ENCODE measurements at places on chromosomes 2 and 18.
A peak's percentile ranks its signal among the peaks of the same experiment; 100 is the strongest.

- DNase-seq = no peak
These were observed 2.1 kb upstream of the MAP3K2 start for GRCh38 chr2:127389778-127390435.

DNA sequence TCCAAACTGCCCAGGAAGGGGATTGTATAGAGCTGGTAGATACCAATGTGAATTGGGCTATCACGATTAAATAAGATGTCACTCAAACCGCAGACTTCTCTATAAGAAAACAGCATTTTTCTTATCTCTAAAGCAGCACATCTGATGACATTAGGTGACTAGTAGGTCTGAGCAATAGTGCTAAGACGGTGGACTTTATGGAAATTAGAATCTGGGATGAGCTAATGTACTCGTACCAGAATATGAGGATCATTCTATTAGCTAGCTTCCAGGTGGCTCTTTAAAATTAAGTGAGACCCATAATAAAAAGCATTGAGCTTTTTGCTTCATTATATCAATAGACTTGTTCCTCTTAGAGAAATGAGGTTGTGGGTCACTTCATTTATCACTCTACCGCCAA, 130.0 kb upstream of the MC4R start:
- DNase-seq = no peak

DNA sequence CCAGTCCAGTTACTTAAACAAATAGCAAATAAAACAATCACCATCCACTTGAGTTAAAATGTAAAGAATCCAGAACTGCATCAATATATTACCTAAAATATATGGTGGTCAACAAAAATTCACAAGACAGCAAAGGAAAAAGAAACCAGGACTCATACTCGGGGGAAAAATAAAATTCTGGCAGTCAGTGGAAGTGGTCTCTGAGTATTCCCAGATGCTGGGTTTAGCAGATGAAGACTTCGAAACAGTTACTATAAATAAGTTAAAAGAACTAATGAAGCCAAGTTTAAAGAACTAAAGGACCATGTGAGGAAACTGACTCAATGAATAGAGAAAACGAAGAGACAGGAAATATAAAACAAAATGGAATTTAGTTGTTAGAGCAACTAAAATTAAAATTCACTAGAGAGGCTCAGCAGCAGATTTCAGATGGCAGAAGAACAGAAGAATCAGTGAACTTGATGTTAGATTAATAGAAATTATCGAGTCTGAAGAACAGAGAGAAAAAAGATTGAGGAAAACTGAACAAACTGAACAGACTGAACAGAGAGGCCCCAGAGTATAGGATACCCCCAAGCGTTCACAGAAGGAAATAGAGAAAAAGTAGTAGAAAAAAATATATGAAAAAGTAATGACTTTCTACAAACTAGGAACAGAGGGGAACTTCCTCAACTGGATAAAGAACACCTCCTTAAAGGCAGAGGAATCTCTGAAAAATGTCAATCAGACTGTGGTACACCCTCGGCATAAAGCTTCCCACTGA, 27.9 kb downstream of the MGAT4A start:
- no peak for DNase-seq

DNA sequence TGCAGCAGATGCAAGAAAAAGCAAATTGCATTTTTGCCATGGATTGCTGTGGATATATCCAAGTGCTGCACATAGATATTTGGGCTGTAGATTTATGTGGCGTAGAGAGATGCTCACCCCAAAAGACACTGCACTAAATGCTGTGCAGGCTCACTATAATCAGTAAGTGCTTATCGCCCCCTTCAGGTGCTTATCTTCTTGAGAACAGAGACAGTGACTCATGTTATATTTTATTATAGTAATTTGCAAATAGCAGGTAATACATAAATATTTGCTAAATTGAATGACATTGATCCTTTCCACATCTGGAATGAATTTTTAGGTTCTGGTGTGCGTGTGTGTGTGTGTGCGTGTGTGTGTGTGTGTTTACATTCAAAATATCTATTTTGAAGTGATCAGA, 36.8 kb upstream of the PLEKHM3 start:
- peak; percentile 46 for DNase-seq

- no peak for DNase-seq
These were observed 207.1 kb downstream of the SPAG16 start for GRCh38 chr2:213491376-213491775.

GRCh38 chr18:38972571-38972970, 1407.0 kb upstream of the CELF4 start:
- DNase-seq = no peak

DNA sequence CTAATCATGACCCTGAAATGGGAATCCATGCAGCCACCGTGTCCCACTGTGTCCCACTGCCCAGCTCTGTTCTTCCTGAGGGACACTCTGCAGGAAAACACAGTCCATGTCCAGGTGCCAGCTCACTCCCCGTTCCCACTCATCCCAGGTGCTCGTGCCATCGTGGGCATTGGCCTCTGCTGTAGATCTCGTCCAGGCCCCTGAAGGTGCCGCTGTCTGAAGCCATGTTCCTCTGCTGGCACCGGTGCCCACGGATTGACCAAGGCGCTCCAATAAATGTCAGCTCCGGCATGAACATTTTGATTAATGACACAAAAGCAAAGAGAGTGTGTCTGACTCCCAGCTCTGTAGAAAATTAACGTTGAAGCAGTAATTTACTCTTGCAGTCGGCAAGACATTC, 280.1 kb upstream of the SALL3 start:
- DNase-seq = no peak

- DNase-seq = no peak
These were observed 8.9 kb upstream of the POU3F3 start for GRCh38 chr2:104844807-104845551.

- DNase-seq = no peak
These were observed 447.1 kb upstream of the HS6ST1 start for GRCh38 chr2:128765811-128766210.

- DNase-seq = no peak
These were observed 3.2 kb upstream of the DYTN start for GRCh38 chr2:206721256-206721920.

- DNase-seq = no peak
These were observed 6.8 kb downstream of the TBR1 start for GRCh38 chr2:161422816-161423403.

- no peak for DNase-seq
These were observed 241.2 kb downstream of the ALPK2 start for GRCh38 chr18:58387716-58388115.

- peak; percentile 20 for DNase-seq
These were observed 7.9 kb downstream of the CROCC2 start for GRCh38 chr2:240913810-240914644.

GRCh38 chr2:85779641-85780315, 26.0 kb downstream of the ATOH8 start:
- no peak for DNase-seq

- no peak for DNase-seq
These were observed 76.1 kb upstream of the RAB27B start for GRCh38 chr18:54752185-54752584.
